ENCODE measurements at places on chromosomes 1 and 21.

DNA sequence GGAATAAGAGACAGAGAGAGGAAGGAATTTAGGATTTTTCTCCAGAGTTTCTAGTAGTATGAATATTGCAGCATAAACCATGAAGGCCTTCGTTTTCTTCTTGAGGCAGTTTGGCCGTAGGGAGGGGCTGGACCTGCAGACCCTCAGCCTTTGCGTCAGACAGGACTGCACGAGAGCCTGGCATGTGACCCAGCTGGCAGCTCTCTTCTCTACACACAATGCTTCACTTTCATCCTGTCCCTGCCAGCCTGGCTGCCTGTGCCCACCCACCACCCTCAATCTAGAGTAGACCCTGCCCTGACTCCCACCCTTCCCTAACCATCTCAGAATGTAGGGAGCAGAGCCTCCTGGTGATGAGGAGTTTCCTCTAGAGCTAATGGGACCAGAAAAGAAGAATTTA is 1.6 kb downstream of the CA14 start:
- no peak for DNase-seq

- DNase-seq = no peak
These were observed 37.0 kb downstream of the TBCE start for GRCh38 chr1:235404190-235404589.

DNA sequence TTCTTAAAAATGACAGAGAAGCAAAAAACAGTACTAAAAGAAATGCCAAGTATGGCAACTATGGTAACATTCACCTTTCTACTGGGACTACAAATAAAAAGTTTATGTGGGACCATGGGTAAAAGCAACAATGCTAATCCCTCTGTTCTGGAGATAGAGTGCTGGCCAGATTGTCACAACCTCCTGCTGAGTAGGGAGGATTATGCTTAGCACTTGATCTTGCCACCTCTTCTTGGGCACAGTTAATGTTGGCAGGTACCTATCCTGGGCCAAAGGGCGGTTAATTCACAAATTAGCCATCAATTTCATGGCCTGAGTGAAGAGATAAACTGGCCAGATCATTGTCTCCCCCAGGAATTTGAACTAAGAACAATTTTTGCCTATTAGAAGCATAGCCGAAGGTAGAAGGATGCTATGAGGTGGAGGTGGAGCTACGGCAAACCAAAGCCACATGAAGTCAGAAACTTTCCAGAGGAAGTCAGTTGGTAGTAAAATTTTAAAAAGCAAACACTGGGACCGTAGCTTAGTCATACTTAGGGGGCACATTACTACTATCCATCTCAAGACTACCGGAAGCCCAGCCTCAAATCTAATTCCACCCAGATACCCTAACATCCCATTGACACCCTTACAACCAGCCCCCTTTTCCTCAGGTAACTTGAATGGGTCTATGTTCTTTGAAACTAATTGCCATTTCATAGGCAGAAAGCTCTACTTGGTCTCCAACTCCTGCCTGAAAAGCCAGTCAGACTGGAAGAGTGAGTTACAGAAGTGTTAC is 2.7 kb downstream of the SCYL3 start:
- DNase-seq = no peak

DNA sequence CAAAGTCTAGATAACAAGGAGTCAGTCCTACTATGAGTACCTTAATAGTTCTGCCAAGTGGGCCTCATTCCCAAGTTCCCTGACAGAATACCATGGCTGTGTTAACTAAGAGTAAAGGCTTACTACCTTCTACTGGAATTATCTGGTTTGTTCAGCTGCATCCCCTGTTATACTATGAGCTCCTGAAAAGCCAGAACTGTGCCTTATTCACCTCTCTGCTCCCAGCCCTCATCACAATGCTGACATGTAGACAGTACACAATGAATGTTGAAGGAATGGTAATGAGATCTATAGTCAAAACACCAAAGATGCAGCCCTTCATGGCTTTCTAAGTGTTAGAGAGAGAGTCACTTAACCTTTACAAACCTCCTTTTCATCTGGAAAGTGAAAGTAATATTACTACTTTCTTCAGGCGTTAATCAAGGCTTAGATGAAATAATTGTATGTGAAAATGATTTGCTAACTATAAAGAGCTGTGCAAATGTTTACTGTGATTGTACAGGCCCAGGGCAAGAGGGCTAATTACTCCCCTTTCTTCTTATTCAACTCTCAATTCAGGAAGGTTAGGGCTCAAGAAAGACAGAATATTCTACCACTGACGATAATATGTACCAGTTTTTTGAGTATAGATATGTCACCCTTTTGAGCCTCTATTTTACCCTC is 70.3 kb upstream of the MROH9 start:
- DNase-seq = no peak

- DNase-seq = no peak
These were observed 141.6 kb upstream of the NBPF11 start for GRCh38 chr1:148293651-148294050.

GRCh38 chr1:19209990-19210771 is at the start of gene UBR4:
UBR4 (minus strand) TSS chr1:19210266; CDS start chr1:19210248, 18 bp downstream.
- peak; percentile 94 for DNase-seq

GRCh38 chr1:8822373-8823294 is 5.2 kb upstream of the RERE start:
- no peak for DNase-seq

DNA sequence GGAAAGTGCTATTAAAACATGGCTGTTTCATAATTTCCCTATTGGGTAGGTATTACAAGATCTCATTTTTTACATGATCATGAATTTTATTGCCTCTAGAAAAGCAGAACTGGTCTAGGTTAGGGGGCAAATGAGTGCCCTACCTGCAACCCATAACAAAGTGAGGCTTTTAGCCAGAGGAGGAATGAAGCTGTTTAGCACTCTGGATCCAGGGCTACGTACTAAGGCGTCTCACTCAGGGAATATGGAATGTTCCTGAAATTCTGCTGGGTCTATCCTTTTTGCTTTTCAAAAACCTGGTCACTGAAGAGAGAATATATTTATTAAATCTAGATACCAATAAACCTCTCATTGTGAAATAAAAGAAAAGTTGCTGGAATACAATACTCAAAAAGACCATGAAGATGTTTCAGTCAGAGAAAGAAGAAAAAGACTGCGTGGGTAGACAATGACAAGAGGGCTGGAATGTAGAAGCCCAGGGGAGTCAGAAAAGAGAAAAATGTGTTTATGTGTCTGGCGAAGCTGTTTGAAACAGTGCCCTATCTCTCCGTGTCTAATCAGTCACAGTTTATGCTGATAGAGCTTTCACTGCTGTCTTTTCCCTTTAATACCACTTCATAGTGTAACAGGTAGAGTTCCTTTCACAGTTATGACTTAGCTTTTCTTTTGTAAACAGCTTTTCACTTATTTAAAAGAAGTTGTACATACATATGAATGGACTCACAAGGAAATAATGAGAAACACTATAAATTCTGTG is 25.0 kb upstream of the SYDE2 start:
- DNase-seq = no peak

- no peak for DNase-seq
These were observed 4.0 kb upstream of the TRIM11 start for GRCh38 chr1:228410671-228411070.

DNA sequence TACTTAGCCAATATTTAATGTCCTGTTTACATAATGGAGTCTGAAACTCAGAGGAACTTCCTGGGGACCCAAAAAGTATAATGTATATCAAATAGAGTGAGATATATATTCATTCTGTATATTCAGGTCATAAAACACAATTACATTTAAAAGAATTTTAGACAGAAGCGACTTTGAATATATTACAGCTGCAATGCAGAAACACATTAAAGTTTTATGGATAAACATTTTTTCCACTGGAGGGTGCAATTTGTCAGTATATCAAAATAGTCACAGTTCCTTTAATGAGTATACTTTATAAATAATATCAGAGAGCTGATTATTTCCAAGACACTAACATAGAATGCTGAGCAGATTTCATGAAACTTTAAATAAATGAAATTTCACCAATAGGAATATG is 43.9 kb upstream of the CRB1 start:
- DNase-seq = no peak

DNA sequence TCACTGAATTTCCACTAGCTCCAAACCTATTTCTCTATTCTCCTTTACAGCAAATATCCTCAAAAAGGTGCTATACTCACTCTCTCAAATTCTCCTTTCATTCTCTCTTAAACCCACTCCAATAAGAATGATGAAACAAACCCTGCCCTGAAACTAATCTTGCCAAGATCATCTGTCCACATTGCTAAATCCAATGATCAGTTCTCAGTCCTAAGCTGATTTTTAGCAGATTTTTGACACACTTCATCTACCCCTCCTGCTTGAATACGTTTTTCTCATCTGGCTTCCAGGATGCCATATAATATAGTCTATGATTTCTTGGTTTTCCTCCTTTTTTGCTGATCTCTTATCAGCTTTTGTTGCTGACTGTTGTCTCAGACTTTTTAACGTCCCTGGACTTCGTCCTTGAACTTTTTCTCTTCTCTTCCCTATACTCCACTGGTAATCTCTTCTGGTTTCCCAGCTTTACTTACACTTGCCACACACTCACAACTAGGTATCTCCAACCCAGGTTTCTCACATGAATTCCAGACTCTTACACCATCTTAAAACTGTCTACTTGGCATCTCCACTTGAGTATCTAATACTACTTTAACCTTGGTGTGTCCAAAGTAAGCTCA is 35.3 kb downstream of the RERE start:
- no peak for DNase-seq

DNA sequence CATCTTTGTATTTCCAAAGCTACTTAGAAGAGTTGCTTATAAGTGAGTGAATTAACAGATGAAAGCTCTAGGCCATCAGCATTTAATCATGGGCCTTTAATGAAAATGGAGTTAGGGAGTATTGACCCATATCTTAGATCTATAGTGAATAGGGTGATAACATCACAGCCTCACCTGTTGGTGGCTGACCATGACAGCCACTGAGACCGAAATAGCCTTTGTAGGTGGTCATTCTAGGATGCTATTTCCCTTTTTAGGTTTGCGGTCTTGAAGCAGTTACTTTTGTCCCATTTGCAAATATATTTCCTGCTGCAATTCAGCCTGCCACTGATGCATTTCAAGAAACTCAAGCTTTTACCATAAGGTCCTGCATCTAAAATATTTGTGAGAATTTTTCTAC is 410.1 kb upstream of the LYPLAL1 start:
- DNase-seq = no peak

- DNase-seq = no peak
These were observed 67.3 kb upstream of the ADGRL2 start for GRCh38 chr1:81733480-81733879.

- no peak for DNase-seq
These were observed 39.9 kb downstream of the IL6R start for GRCh38 chr1:154445040-154445472.

GRCh38 chr1:219771080-219771479 is 157.3 kb downstream of the SLC30A10 start:
- no peak for DNase-seq

DNA sequence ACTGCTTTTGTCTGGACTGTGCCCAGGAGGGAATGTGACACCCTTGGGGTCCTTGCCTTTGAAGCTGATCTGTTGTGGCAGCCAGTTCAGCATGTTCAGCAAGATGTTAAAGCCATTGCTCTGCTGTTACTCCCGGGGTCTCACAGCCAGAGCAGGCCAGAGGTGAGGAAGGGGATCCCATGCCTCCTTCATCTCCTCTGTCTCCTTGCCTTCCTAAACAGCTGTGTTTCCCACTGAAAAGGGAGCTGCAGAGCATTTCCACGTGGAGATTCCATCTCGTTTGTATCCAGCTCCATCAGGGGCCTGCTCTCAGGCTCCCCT is 135.8 kb upstream of the COL6A1 start:
- DNase-seq = no peak

DNA sequence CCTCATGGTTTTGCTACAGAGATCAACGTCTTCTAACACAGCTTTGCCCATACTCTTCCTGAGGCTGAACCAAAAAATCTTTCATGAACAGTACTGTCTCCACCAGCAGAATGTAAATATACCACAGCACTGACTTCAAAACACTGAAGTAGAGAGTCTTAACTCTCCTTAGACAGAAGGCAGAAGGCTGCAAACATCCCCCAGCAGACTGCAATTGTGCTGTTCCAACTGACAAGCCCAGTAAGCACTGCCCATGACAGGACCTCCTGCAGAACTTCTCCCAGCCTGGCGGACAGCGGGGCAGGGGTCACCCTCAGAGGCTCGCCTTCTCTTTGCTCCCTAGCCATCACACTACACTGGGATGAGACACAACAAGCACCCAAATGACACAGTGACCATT is 218.7 kb downstream of the RERE start:
- no peak for DNase-seq
